Uterus (tissue), 4 donors: ENCODE measurements at places on chromosomes 2 and 18.

DNA sequence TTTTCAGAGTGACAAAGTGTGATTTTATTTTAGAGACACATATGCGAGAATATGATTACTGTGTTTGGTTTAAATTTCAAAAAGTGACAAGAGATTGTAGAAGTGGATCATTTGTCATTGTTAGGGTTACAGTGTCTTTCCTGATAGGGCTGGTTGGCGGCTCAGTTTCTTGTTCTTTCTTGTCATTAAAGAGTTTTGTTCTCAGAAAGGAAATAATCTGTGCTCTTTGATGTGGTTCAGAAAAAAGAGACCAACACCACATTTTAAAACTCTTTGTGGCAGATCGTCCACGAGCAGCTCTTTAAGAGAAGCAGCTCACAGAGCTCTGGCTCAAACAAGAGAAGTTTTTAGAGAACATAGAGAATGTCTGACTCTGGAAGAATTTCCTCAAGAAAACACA lies 45.6 kb upstream of the ZNF532 start:
- no peak for DNase-seq

DNA sequence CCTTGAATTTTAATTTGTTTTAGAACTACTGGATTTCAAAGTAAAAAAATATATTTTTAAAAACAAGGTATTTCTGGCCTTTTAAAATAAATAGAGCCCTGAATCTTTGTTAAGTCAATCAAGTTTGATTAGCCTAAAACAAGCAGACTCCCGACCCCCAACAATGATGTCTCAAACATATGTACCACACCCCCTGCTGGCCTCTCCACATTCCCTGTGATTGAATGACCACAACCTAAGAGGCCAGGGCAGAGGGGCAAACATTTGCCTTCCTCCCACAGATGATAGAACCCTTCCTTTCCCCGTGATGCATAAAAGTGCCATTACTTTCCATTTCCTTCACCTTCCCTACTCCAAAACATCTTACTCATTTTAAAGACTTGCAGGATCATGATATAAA lies 130.9 kb downstream of the STK39 start:
- DNase-seq: no peak

DNA sequence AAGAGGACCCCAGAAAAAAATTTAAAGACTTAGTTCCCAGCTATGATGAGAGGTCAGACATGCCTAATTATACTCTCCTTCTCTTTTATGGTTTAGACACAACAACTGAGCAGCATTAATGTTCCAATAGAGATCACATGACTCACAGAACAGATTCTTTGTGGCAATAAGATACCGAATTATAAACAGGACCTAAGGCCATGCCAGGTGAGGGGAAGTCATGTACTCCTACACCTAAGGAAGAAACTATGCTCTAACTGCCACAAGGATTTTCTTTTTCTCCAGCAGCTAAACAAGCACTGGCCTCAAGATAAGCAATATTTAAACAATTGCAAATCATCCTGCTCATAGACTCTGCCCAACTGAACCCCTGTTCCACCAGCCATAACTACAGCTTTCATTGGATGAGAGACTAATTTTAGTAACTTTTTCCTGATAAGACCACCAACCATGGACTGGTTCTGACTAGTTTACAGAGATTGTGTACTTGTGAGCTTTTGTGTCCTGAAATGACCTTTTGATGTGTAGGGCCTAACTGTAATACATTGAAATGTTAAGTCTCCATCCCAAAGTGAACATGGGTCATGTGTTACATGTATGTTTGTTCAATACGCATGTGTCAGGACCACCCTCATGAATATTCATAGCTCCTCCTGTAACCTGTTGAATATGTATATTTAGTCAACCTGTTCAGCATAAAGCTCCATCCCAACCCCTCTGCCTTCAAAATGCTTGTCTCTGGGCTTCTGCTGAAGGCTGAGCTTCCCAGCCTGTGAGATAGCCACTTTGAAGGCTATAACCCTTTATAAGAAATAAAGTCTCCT lies 21.6 kb upstream of the NFE2L2 start:
- DNase-seq: no peak

DNA sequence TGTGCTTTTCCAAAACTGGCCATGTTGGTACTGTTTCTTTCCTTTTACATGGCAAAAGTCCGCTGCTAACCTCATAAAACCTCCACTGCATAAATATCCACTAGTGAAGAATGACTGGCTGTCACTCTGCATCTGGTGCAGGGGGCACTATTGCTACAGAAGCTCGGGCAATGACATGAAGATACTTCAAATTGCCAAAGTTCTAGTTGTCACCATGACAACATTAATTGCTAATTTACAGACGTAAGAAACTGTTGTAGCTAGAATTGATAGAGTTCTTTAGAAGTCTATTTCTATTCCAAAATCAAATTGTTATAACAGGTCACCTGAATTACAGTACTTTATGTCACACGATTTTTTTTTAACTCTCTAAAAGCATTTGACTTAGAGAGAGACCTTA lies 845 bp downstream of the CFAP210 start:
- DNase-seq: no peak

DNA sequence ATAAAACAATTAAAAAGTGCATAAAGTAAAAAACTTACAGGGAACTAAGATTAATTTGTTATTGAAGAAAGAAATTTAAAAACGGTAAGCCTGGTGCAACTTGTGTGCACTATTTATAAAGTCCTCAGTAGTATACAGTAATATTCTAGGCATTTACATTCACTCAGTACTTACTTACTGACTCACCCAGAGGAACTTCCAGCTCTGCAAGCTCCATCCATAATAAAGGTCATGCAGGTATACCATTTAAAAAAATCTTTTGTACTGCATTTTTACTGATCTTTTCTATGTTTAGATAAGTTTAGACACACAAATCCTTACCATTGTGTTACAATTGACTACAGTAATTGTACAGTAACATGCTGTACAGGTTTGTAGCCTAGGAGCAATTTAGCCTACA lies 51.5 kb upstream of the NXPH2 start:
- no peak for DNase-seq

- no peak for DNase-seq
Observed at GRCh38 chr2:106890606-106891005, 4.6 kb upstream of the ST6GAL2 start.

DNA sequence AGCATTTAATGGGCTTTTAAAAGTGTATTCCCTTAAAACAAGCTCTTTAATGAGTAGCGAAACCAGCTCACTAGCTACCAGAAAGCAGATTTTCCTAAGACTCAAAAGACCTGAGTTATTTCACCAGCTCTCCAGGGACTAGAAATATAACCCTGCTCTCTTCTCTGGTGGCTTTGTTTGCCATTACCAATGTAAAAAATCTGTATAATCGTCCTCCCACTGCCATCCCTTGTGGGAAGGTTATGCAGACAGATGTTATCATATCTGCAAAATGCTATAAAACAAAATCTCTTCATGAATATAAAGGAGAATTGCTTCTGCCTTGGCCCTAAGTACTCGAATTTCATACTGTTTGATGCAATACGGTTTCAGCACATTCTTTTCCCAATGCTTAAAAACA lies 335.2 kb downstream of the NUP35 start:
- DNase-seq: no peak

DNA sequence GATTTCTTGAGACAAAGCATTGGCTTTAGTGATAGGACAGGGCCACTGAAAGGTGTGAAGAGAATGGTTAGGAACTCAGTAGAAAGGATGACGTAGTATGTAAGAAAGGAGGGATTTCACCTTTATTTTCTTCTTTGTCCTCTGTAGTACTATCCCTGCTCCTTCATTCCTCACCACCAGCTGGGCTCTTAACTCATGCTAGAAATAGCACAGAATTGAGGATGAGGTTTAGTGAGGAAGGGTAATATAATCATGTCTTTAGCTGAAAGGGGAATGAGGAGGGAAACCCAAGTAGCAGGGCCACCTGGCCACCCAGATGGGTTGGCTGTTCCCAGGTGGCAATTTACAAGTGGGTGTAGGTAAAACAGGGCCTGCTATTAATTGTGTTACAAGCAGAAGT lies 15.2 kb downstream of the ACVR2A start:
- no peak for DNase-seq

DNA sequence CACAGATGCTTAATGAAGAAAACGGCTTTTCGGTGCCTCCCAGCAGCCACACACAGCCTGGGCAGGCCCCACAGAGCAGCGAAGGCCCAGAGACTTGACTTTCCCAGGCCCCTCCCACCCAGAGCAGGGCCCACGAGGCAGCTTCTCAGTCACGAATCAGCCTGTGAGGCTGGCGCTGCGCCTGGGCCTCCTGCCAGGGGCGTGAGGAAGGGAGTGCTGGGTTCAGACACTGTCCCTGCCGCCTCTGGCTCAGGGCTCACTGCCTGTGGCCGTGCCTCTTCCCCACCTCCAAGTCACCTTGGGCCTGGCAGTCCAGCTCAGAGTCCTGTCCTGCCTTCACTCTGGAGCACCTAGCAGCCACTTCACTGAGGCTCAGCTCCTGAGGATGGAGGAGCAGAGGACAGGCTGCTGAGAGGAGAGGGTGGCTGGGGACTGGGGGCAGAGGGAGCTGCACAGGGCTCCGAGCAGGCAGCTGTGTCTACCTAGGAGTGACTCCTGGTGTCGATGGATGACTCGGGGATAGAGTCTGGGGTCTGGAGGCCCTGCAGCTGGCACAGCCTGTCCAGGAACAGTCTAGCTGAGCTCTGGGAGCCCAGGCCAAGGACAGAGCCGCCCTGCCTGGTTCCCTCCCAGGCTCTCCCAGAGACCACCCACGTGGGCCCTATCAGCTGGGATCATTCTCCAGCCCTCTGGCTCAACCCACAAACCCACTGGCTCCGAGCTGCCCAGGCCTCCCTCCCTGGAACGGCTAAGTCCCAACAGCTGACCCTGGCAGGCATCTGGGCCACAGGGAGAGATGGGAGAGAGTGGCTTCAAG lies 36.4 kb upstream of the FOSL2 start:
- peak; percentile 90 for DNase-seq

DNA sequence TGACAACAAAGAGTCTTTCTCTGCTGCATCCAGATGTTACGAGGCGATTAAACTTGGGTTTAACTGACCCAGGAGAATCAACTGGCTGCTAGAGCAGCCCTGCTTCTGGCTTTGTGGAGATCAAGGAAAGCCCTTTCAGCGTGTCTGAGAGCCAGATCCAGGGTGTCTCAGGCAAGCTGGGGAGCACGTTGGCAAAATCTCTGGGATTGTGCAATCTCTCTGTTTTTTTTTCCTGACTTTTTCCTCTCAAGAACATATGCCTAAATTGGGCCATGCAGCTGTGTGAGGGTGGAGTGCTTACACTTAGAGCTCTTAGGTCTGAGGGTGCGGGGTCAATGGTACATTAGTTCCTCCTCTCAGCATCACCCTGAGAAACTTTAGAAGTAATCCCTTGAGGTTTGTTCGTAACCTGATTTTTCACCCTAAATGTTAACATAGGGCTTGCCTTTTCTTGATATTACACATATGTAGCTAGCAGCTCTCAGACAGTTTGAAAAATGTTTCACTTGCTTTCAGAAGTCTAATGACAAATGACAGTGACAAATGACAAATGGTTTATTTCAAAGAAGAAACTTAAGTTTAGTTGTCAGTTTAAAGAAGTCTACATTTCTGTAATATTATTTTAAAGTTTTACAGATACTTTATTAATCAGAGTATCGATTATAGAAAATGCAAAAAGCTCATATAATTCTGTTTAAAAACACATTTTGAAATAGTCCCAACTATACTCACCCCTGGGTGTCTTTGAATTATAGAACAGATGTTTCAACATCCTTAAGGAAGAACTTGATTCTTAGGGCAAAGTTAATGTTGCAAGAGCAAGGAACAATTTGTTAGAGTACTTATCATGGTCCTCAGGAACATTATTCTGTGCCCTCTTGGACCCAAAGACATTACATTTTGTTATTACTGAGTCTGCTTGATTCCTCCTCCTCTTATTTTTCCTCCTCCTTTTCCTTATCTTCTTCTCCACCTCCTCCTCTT lies 38.4 kb upstream of the ZSWIM2 start:
- peak; percentile 54 for DNase-seq

DNA sequence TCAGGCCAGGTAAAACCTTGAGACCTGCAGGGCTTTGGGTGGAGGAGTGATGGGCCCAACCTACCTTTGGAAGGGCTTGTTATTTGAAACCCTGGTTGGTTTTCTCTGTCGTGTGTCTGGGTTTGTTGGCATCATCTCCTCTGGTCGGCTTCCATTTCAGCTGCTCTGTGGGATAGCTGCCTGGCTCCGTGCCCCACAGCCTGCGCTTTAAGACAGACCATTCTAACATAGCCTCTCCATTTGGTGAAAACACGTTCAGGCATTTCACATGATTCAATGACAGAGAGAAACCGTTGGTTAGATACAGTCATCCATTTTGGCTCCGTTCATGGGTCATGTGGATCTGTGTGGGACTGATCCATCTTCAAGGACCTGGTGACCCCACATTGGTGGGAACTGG lies 37.0 kb upstream of the LYPD6B start:
- DNase-seq: no peak

GRCh38 chr2:54850171-54851122 lies 127.0 kb downstream of the EML6 start:
- DNase-seq: no peak

GRCh38 chr2:62479917-62480316 lies 26.1 kb downstream of the TMEM17 start:
- DNase-seq: no peak

- DNase-seq: peak; percentile 92
Observed at GRCh38 chr2:100292022-100292580, 30.2 kb downstream of the LONRF2 start.

DNA sequence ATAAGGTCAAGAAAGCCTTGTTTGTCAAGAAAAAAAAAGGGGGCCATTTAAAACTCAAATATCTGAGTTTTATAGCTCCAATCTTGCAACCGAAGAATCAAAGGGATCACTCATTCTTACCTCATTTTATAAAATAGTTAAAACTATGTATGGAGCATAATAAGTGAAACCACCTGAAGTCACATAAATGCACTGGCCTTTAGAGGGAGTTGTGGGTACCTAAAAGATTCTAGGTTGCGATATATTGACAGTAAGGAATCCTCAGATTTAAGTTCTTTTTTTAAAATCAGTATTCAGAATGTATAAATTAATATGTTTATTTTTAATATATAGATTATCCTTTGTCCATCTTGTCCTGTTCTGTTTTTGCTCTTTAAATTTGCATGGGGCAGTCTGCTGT lies 3.4 kb downstream of the ARHGAP28 start:
- no peak for DNase-seq

GRCh38 chr2:196804381-196804780 lies 4.8 kb downstream of the C2orf66 start:
- DNase-seq: no peak

- DNase-seq: no peak
Observed at GRCh38 chr2:27264253-27264752, 1.5 kb upstream of the SLC30A3 start.

GRCh38 chr2:112335600-112335999 lies 60.2 kb downstream of the ZC3H6 start:
- DNase-seq: no peak

- no peak for DNase-seq
Observed at GRCh38 chr2:153140498-153140897, 338.1 kb downstream of the RPRM start.

- peak; percentile 77 for DNase-seq
Observed at GRCh38 chr18:76428396-76429261, 66.4 kb downstream of the ZNF516 start.

- DNase-seq: no peak
Observed at GRCh38 chr2:165294912-165295311, 55.7 kb downstream of the SCN2A start.

- no peak for DNase-seq
Observed at GRCh38 chr2:197426723-197427603, 7.9 kb downstream of the SF3B1 start.

- DNase-seq: no peak
Observed at GRCh38 chr2:181203412-181203811, 223.0 kb downstream of the UBE2E3 start.

- no peak for DNase-seq
Observed at GRCh38 chr2:176124110-176124946, 1.8 kb downstream of the HOXD9 start.
